ENCODE measurements at places on chromosomes 13 and 19.

- DNase-seq, result no peak
These were observed 3.9 kb upstream of the UBL5 start for GRCh38 chr19:9823816-9824215.

- no peak for DNase-seq
These were observed 465.9 kb upstream of the ATXN8OS start for GRCh38 chr13:69641773-69642172.

- DNase-seq, result no peak
These were observed 261.3 kb downstream of the DACH1 start for GRCh38 chr13:71605744-71606143.

- DNase-seq, result no peak
These were observed 418.2 kb downstream of the KLF12 start for GRCh38 chr13:73715911-73716510.

DNA sequence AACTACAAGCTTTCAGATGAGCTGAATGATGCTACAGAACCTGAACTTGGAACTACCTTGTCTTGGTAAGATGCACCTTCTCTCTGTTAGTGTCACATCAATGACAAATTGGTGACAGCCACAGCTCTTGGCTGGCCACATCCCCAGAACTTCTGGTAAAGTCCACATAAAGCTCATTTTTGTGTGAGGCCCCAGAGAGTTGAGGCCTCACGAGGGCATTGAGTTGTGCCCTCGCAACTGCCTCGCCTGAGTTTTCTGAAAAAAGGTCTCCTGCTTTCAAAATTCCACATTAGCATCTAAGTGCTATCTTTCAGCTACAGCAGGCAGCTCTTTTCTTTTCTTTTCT, 42.6 kb downstream of the MRPL57 start:
- no peak for DNase-seq
